ENCODE measurements at places on chromosomes 1 and 21.

- DNase-seq, result no peak
Measured at GRCh38 chr1:47444297-47444561, 6.4 kb downstream of the FOXD2 start.

- no peak for DNase-seq
Measured at GRCh38 chr1:24801176-24801575, 55.9 kb downstream of the CLIC4 start.

DNA sequence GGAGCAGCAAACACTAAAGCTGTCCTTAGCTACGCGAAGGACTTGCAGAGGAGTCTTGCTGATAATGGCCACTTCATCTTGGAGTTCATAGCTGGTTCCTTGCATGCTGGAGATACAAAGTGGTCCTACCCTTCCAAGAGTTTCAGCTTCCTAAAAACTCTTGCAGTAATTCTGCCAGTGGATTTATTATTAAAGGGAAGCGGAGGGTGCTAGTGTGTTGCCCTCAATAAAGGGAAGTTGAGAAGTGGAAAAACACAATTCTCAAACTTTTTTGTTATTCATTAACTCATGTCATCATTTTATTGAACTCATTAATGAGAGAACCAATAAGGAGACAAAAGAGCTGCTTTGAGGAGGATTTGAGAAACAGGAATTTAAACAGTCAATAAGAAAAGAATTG lies 6.5 kb upstream of the HAPLN2 start:
- DNase-seq, result no peak

DNA sequence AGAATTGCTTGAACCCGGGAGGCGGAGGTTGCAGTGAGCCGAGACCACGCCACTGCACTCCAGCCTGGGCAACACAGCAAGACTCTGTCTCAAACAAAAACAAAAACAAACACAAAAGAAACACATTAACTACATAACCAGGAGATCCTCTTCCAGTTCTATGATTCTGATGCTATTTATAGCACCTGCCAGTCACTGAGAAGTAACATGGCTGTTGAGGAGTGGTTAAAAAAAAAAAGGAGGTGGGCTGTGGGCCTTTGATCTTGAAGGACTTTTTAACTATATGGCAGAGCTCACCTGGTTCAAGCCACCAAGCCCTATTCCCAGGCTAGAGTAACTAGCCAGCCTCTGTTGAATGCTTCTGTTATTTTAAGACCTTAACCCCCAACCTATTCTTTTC lies 148.8 kb downstream of the ZBTB18 start:
- DNase-seq, result no peak

DNA sequence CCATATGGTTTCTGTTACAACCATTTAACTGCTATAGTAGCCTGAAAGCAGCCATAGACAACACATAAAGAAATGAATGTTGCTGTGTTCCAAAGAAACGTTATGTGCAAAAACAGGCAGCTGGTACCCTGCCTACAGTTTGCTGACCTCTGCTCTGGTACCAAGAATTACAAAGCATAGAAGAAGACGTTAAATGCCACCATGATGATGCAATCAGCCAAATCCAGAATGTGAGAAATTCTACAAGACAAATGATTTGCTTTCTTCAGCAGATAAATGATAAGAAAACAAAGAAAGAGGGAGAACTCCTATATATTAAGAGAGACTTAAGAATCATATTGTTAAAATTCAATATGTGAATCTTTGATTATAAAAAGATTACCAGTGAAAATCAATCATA lies 97.8 kb upstream of the PDE4B start:
- DNase-seq, result no peak

DNA sequence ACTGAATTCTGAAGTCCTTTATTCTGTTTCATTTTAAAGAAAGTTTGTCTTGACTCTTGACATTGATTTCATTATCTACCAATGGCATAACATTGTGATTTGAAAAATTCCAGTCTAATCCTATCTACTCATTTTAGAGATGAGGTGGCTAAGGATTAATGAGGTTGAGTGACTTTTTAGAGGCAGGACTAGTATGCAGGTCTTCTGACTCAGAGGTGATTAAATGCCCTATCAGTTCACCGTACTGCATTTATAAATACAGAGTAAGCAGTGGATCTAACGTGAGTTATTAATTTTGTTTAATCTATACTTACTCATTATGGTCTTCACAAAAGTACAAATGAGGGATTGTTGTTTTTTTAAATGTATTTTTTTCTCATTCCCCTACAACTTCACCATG lies 277.6 kb downstream of the PTBP2 start:
- no peak for DNase-seq

DNA sequence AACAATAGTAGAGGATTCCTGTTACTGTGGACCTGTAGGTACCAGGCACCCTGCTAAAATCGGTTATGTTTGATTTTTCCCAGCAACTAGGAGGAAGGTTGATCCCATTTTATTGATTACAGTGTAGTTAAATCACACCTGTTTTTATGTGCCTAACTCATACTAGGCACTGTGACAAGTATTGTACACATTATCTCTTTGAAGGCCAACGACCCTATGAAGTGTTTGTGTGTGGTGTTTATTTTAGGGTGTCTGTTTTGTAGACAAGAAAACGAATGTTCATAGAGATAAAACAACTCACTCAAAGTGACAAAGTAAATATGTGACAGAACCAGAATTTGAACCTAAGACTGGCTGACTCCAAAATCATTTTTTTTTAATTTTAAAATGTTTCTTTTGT lies 49.5 kb downstream of the FGGY start:
- DNase-seq, result no peak

DNA sequence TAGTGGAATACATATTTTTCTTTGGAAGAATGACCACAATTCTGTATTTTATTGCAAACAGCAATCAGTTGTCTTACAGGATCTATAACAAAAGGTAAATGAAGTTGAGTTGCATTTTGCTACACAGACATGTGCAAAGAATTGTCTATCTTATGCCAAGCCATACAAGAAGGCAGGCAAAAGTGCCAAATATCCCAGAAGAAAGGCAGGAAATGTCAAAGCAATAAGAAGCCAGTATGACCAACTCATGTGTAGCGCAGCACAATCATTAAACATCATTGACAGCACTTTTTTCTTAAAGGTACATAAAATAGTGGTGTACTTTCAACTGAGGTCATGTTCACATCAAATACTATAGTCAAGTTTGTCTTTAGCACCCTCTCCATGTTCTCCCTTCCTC lies 42.7 kb downstream of the NIBAN1 start:
- no peak for DNase-seq

DNA sequence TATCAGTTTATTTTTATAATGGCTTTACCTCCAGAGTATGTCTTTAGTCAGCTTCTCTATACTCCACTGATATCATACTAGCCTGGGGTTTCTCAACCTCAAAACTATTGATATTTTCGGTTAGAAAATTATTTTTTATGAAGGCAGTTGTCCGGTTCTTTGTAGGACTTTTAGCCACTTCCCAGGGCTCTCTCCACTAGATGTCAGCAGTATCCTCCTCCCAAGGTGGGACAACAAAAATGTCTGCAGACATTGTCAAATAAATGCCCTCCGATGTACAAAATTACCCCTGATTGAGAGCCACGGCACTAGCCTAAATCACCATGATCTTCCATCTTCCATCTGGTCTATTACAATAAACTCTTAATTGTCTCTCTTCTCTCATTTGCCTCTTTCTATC lies 4.1 kb upstream of the GRIK1 start:
- DNase-seq, result no peak

GRCh38 chr1:45552331-45552730 lies 1.7 kb downstream of the AKR1A1 start:
- DNase-seq, result no peak

- DNase-seq, result no peak
Measured at GRCh38 chr1:17098446-17099317, 20.6 kb downstream of the PADI2 start.

GRCh38 chr1:108107658-108108057 lies 92.5 kb downstream of the SLC25A24 start:
- no peak for DNase-seq

DNA sequence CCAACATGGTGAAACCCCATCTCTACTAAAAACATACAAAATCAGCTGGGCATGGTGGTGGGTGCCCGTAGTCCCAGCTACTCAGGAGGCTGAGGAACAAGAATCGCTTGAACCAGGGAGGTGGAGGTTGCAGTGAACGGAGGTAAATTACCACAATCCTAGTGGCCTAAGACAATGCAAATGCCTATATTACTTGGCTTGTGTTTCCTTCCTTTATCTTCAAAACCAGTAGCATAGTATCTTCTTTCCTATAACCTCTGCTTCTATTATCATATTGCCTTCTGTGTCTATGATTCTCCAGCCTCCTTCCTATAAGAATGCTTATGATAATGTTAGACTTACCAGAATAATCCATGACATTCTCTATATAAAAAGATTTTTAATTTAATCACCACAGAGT lies 156.2 kb upstream of the RGS18 start:
- no peak for DNase-seq

DNA sequence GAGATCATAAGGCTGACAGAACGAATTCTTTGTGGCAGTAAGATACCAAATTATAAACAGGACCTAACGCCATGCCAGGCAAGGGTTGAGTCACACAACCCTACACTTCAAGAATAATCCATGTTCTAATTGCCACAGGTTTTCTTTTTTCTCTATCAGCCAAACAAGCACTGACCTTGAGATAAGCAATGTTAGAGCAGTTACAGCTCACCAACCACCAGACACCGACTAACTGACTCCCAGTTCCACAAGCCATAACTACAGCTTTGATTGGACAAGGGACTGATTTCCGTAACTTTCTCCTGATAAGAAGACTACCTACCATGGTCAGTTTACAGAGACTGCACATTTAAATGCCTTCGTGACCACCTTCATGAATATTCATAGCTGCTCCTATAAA lies 149.6 kb downstream of the PTPRU start:
- DNase-seq, result no peak

DNA sequence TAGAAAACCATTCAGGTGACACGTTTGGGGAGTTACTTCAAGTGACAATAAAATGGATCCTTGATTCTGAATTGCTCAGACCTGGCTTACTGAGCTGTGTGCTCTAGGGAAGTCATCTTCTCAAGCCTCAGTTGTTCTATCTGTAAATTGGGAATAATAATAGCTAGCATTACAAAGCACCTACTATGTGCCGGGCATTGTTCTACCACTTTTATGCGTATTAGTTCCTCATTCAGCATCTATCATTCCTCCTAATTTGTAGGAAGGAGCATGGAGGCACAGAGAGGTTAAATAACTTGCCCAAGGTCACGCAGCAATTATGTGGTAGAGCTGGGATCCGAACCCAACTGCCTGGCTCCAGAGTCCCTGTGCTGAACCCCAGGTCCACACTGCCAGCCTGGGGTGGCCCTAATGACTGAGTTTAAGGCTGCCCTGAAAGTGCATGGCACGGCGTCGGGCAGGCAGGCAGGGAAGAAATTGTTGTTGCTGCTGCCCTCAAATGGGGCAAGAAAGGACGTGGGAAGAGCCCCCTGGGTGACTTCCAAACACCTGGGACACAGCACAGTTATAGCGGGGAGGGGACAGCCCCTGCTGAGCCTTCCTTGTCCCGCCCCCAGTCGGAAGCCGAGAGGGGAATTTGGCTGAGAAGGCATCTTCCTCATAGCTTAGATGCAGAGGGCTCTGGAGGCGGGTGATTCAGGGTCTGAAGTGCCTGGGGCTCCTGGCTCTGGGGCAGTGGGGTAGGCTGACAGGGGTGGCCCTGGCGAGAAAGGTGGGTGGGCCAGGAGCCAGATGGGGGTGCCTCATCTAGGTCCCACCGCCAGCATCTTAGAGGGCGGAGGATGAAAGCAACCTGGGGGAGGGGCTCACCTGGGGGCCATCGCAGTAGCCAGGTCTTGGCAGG lies 86.5 kb upstream of the IFFO2 start:
- peak; percentile 44 for DNase-seq

DNA sequence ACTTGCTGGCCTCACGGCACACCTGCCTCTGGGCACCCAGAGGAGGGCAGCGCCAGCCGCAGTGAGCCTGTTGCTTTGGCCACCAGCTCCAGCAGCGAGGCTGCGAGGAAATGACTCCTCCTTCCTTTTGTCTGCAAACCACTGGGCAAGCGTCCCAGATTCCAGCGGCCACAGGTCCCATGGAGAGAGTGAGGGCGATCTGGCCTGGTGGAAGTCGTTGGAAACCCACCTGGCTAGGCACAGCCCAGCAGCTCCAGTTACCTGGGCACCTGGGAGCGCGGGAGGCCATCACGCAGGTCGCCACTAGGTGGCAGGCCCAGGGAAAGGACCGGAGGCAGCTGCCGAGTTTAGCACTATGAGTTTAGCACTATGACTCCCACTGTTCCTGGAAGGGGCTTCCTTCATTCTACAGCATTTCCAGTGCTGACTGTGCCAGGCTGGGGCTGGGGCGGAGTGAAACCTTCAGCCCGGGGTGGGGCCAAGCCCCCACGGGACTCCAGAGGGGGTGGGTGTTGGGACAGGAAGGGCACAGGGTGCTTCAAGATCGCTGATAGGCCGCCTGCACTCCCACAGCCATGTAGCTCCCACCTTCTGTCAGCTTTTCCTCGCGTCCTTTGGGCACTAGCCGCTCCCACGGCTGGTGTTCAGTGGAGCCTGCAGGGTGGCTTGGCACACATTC lies 1.1 kb upstream of the ESPN start:
- DNase-seq, result no peak

DNA sequence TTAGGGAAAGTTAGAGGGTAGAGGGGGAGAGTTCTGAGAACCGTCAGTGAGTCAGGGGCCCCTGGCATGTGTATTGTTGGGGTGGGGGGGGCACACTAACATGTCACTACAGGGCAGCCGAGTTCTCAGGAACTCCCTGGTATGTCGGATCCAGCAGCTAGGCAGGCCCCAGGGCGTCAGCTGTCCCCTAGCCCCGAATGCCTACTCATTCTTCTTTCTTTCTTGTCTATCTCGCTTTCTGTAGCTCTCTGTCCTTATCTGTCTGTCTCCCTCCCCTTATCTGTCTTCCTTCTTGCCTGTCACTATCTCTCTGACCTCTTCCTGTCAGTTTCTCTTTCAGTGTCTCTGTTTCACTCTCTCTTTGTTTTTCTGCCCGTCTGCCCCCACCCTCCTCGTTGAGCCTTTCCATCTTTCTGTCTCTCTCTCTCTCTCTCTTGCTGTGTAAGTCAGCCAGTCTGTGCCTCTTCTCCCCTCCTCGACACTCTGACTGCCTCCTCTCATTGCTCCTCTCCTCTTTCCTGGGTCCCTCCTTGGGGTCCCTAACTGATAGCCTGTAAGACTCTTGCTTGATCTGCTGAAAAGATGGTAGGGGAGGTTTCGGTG lies 2.4 kb downstream of the NTRK1 start:
- no peak for DNase-seq

DNA sequence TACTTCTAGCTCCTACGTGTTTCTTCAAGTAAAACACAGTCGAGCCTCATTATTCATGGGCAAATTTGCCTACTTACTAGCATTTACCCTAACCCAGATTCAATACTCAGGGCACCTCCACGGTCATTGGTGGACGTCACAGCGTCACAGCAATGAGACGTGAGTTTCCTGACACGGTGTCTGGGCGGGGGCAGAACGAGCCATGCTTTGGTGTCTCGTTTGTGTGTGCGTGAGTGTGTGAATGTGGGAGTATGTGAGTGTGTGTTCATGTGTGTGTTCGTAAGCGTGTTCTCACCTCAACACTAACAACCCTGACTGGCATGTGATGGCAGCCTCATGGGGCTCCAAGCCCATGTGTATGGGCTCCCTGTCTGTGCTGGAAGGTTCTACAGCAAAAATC lies 17.5 kb upstream of the COL18A1 start:
- peak; percentile 43 for DNase-seq

GRCh38 chr1:239826736-239827135 lies 264.9 kb upstream of the FMN2 start:
- DNase-seq, result no peak
